Right cardiac atrium (tissue), 5 donors: ENCODE measurements at places on chromosomes 3 and 15. TPM values are rescaled to one million over a fixed set of nuclear protein-coding genes. Genes with fewer than 3 reads are reported as not detected.

DNA sequence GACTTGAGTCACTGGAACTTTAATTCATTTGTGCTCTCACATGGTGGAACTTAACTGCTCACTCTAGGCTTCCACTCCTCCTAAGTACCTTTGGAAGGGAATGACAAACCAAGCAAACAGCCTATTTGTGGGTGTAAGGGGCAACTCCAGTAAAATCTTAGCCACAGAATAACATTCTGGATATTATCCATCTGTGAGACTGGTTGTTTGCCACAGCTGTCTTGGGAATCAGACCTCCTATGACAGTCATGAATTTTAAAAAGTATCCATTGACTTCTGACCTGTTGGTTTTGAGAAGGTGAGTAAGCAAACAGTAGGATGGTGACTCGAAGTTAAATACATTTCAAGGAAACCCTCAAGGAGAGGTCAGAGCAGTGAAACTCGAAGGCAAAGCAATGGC, 147.3 kb upstream of the CDIN1 start:
- DNase-seq: no peak

DNA sequence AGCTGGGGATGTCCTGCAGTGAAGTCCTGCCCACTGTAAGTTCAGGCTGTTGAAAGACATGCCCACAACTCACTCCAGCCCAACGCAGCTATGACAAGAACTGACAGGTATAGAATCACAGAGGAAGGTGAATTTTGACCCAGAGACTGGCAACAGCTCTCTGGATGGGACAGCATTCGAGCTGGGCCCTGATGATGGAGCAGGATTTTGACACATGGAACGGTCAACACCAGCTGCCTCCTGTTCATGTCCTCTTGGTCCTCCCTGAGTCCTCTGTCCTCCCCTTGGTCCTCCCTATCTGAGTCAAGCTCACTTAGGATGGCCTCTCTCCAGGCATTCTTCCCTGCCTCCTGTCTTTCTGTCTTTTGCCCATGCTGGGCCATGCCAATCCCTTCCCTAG, 15.2 kb upstream of the ACAN start:
- no peak for DNase-seq

UBE2E1 gene
- 64.4 TPM for total RNA-seq

GRCh38 chr3:84141571-84141970, 817.2 kb upstream of the CADM2 start:
- DNase-seq: no peak

- DNase-seq: no peak
These were observed 117.2 kb downstream of the GOLIM4 start for GRCh38 chr3:167978486-167978885.

DNA sequence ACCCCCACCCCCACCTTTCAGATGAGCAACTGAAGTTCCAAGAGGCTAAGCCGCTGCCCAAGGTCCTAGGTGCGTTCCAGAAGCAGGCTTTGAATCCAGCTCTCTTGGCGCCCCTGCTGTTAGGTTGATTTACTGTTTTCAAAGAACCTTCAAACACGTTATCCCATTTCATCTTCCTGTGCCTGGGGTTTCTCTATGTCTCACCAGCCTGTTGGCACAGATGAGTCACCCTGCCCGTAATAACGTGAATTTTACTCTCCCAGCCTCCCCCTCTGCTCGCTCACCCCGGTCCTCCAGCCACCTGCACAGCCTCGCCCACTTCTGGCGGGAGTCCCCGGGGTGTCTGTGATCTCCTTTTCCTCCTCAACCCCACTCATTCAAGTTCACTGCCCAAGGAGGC, 13.0 kb upstream of the TSEN2 start:
- no peak for DNase-seq

GRCh38 chr15:74664028-74664616, 31.7 kb downstream of the EDC3 start:
- DNase-seq: peak; percentile 60

QRICH1 gene
- 65.0 TPM for total RNA-seq

DNA sequence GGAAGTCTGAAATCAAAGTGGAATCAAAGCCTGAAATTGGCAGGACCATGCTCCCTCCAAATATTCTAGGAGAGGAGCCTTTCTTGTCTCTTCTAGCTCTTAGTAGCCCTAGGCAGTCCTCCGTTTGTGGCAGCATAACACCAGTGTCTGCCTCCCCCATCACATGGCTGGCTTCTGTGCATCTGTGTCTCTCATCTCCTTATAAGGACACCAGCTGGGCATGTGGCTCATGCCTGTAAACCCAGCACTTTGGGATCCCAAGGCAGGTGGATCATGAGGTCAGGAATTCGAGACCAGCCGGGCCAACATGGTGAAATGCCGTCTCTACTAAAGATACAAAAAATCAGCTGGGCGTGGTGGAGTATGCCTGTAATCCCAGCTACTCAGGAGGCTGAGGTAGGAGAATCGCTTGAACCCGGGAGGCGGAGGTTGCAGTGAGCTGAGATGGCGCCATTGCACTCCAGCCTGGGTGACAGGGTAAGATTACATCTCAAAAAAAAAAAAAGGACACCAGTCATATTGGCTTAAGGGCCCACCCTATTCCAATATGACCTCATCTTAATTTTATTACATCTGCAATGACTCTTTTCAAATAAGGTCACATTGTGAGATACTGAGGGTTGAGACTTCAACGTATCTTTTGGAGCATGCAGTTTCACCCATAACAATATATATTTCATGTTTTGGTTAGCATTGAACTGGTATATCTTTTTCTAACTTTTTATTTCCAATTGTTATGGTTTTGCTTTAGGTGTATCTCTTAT, 148.0 kb upstream of the TPM1 start:
- no peak for DNase-seq

CPEB1 gene
- total RNA-seq: 4.8 TPM

GOLGA8G gene
- total RNA-seq: not detected

DNA sequence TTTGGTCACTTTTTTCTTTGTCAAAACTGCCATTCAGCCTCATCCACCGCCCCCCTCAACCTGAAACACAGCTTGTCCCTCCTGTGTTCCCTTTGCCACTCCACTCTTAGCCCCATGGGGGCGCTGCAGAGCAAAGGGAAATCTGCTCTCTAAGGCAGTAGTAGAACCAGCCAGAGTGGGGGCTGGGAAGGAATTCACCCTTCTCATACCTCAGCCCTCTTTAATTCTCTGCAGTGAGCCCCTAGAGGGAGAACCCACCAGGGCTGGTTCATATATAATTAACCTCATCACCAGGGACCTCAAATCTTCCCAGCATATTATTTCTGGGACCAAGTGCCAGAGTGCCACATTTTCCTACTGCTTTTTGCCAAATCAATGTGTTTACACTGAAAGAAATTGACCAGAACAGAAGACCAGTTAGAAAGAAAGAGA, 2.8 kb upstream of the BCL6 start:
- DNase-seq: peak; percentile 89

SCAPER gene
- total RNA-seq: 35.9 TPM

OCA2 gene
- total RNA-seq: 0.50 TPM

CDCP1 gene
- 0.72 TPM for total RNA-seq
